Urinary bladder (tissue), 4 donors: ENCODE measurements at places on chromosomes 7 and 10. TPM values are rescaled to one million over a fixed set of nuclear protein-coding genes. Genes with fewer than 3 reads are reported as not detected.

DNA sequence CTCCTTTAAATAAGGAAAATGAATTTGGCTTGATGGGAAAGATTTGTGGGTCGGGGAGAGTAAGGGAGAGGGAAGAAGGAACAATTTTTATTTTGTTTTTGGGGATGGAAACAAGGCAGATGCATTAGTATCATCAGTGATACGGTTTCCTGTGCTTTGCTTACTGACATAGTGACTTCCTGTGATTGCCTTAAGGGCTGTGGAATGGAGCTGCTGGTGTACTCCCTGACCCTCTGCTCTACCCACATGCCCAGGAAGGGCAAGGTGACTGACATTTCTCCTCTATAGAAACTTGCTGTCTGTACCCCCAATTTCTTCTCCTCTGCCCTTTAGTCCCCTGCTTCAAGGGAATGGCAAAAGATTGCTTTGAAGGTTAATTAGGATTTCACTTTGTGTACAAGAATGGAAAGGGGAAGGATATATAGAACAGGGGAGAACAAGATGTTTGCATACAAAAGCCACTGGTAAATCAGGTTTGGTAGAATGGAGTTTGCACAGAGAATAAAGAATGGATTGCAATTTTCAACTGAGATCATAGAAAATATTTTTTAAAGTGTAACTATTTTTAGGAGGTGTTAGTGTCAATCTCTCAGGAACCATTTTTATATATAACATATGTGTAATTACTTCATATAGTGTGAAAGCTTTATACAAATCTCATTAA lies 129.0 kb upstream of the AGR3 start:
- DNase-seq, result no peak

CDK14 gene
- 78.5 TPM for total RNA-seq

LIPJ gene
- 0.26 TPM for total RNA-seq

ADAMTS14 gene
- total RNA-seq, result 13.7 TPM
